ENCODE measurements at places on chromosomes 6 and 20.

- no peak for DNase-seq
These were observed 61.5 kb downstream of the SYNE1 start for GRCh38 chr6:152575621-152576150.

GRCh38 chr20:63330940-63331339 lies 30.2 kb downstream of the CHRNA4 start:
- DNase-seq = no peak

GRCh38 chr20:45835825-45836224 lies 2.2 kb downstream of the SNX21 start:
- peak; percentile 74 for DNase-seq

DNA sequence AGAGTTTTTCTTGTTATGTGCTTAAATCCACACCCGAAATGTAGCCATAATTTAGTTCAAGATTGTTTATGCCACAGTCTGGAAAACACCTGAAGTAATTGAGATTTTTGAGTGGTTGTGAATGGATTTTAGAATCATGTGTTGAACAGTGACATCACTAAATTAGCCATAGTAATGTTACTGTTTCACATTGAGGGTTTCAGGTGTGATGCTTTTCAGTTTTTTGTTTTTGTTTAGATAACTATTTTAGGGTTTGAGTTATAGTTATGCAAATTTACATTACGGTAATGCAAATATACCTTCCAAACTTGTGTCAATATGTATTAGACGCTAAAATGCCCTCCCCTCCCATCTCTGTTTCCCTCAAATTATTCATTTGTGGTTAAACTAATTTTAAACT lies 22.9 kb downstream of the QKI start:
- DNase-seq = no peak

DNA sequence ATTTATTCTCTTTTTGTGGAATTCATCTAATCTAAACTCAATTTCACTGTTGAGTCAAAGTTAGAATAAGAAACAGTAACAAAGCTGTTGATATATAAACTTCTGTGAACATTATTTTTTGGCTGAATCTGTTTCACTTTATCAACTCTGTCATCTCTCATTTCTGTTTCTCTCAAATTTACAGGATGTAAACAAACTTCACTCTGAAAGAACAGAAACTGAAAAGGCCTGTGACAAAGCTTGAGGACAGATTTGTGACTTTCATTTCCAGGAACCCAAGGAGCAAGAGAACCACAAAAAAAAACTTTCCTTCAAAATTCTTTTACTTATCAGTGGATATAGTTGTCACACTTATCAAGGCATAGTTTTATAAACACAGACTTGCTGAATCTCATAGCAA lies 447.9 kb upstream of the OPRM1 start:
- no peak for DNase-seq

GRCh38 chr6:10303608-10304506 lies 111.0 kb downstream of the TFAP2A start:
- DNase-seq = no peak

GRCh38 chr20:56835829-56836550 lies 206.9 kb downstream of the TFAP2C start:
- no peak for DNase-seq

DNA sequence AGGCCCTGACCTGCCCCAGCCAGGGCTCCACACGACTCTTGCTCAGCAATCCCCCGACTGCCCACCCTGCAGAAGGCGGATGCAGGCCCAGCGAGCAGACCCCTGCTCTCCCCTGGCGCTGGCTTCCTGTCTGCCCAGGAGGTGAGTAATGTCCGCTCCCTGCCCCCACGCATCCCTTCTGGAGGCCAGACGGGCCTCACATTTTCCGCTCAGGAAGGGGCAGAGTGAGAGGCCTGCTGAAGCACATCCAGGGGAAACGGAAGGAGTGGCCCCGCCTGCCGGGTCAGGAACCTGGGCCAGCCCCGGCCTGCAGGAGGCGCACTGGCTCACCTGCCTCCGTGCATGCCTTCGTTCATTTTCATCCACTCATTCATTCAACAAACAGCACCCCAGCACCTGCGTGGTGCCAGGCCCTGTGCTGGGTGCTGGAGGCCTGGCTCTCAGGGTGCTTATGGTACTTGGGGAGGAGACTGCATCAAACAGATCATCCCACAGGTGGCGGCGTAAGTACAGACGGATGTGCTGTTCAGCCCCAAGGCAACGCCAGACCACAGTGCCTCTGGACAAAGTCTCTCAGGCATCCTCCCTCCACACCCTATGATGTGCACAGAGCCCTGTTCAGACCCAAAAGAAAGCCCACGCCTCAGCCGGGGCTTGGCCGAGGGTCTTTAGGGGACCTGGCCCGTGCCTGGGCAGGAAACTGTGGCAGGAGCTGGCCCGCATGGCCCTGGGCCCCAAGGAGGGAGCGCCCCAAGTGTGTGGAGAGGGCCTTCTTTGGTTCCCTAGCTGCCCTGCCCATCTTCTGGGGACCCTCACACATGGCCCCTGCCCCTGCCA lies 112.1 kb downstream of the ASXL1 start:
- peak; percentile 45 for DNase-seq

GRCh38 chr6:135030056-135030473 lies 24.6 kb downstream of the HBS1L start:
- DNase-seq = no peak

- DNase-seq = no peak
These were observed 210.9 kb upstream of the ZFP64 start for GRCh38 chr20:52402514-52402913.

DNA sequence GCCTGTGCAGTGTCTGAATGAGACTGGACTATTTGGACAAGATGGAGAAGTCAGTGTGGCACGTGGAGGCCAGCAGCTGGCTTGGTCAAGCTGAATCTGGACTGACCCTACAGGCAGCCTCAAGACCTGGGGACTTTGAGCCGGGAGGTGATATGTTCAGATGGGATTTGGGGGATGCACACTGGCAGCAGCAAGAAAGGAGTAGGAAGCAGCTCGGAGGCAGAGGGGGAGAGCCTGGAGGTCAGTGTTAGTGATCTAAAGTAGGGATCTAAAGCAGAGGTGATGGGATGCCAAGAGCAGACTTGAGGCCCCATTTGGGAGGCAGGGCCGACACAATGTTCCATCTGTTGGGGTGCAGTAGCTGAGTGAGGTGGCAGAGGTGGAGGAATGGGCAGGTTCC lies 2.8 kb downstream of the MAPK13 start:
- DNase-seq = no peak

DNA sequence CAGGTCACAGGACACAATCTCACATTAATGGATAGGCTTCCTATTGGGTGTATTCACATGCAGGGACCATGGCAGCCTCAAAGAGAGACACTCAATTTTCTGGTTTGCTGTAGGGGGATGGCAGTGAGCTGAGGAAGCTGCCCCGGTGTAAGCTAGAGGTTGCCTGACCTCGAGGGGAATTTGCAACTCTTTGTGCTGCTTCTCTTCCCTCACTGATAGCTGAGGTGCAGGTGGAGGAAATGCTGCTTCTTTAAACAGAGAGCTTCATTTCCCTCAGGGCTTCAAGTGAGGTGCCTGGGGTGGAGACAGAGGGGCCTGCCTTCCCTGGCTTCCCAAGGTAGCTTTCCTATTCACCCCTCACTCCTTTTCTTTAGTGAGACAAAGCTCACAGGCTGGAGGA lies 151.9 kb downstream of the CD83 start:
- DNase-seq = no peak

DNA sequence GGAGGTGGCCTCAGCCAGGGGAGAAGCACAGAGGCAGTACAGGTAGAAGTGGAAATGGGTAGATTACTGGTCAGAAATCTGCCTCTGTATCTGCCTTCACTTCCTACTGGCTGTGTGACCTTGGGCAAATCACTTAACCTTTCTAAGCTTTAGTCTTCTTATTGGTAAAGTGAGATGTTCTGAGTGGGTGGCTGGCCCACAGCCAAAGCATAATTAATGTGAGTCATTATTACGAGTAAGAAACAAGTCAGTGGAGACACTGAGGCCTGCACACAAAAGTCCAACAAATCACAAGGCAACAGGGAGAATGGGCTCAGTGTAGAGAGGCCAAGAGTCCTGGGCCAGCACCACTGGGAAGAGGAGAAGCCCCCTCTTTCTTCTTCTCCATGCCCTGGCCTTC lies 39.1 kb downstream of the NRN1 start:
- DNase-seq = no peak

- DNase-seq = no peak
These were observed 17.4 kb upstream of the LSM14B start for GRCh38 chr20:62104791-62105345.

GRCh38 chr6:110609101-110609500 lies 132.7 kb upstream of the SLC22A16 start:
- DNase-seq = no peak

GRCh38 chr20:46028772-46029371 lies at the start of gene SLC12A5:
SLC12A5 (plus strand) TSS chr20:46029215; CDS start chr20:46029345, 130 bp downstream.
- no peak for DNase-seq
